ENCODE measurements at places on chromosomes 5 and 9.

DNA sequence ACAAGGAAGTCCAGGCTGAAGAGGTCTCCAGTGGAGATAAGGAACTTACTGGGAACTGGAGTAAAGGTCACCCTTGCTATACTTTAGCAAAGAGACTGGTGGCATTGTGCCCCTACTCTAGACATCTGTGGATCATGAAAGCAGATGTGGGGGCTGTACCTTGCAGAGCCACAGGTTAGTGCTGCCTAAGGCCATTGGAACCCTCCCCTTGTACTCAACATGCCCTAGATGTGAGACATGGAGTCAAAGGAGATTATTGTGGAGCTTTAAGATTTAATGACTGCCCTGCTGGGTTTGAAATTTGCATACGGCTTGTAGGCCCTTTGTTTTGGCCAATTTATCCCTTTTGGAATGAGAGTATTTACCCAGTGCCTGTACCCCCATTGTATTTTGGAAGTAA is 397.3 kb upstream of the GRIN3A start:
- DNase-seq = no peak

DNA sequence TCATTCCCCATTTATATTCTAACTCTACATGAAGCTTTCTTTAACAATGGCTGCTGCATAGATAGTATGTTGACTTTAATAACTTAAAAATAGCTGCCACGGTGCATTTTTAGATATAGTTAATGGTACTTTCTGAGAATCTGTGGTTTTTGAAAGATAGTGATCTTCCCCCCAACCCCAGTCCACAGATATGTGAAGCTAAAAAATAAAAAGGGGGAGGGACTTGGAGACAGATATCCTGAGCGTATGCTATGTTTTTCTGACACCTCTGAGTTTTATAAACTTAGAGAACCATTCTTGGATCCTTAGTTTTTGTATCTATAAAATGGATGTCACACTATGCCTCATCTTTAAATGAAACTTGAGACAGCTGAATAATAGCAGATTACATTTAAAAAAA is 120.5 kb downstream of the SNX18 start:
- no peak for DNase-seq

- no peak for DNase-seq
Observed at GRCh38 chr9:114288193-114289091, 34.5 kb upstream of the ORM1 start.

GRCh38 chr5:145221416-145221815 is 613.7 kb downstream of the PRELID2 start:
- DNase-seq = no peak

DNA sequence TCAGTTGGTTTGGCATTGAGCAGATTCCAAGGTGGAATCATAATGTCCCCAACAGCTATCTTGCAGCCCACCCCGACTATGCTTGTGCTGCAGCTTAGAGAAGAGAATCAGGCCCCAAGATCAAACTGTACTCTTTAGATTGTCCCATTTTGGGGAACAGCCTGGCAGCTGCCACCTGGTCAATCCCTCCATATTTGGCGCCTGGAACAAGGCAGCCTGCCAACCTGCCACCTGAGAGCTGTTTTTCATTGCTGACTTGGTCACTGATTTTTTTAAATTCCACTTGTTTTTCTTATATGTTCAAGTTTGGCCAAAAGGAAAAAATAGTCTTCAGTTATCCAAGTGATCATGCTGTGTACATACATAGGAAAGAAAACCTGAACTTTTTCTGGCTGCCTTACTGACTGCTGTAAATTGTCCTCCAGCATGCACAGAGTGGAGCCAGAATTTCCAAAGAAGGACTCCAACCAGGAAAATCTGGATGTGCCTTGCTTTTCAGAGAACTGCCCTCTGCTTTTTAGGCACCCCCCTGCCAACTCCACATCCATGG is 504.2 kb downstream of the ENC1 start:
- DNase-seq = no peak

DNA sequence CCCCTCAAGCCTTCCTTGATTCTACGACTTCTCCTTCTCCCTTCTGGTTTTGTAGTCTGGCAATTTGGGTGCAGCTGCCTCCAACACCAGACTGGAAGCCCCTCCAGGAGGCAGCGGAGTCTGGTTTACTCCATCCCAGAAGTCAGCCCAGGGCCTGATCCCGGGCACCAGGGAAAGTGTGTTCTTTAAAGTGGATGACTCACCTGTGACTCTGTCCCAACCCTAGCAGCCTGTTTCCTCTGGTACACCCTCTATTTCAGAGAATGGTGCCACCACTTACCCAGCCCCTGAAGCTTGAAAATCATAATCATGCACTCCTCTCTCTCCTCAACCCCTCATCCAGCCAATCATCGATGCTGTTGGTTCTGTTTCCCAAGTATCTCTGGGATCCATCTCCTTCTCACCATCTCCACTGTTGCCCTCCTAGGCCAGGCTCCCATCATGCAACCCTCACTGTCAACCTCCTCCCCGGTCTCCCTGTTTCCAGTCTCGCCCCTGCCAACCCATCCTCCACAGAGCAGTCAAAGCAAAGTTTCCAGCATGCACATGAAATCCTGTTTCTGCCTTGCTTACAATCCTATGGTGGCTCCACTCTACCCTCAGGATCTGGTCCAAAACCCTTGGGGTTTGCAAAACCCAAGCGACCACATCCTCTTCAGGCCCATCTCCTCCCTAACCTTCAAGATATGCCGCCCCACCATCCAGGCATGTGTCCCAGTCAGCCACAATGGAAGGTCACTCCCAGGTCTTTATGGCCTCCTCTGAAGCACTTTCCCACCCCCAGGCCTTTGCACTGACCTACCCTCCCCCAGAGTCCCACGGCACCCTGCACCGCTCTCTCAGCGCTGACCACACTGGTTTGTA is 10.5 kb downstream of the LHX6 start:
- DNase-seq = no peak

- no peak for DNase-seq
Observed at GRCh38 chr9:31323726-31324444, 1060.6 kb upstream of the ACO1 start.

- no peak for DNase-seq
Observed at GRCh38 chr9:19465586-19466279, 56.9 kb downstream of the ACER2 start.

DNA sequence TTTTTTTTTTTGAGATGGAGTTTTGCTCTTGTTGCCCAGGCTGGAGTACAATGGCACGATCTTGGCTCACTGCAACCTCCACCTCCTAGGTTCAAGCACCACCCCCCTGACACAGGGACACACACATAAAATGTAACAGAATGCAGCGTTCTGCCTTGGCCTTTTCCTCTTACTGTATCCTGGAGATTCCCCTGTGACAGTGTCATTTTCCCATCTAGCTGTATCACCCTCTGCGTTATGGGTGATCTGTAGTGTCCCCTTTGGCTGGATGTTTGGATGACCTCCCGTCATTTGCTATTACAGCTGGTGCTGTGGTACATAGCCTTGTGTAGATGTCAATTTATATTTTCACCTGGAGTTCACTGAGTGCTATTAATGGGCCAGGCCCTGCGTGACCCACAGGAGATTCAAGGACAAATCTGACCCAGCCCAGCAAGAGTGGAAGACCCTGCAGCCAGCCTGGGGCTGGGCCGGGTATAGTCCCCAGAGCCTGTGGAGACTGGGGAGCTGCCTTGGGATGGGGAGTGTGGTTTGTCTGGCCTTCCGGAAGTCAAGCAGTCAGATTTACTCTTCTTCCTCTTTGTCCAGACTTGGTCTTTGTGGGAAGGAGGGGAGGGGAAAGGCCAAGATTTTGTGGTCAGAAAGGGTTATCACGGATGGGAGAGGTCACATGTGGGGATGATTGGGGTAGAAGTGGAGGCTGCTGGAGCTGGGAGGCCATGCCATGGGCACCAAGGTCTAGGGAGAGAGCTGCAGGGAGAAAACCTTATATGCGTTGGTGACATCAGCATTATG is 43.6 kb downstream of the ERGIC1 start:
- DNase-seq = no peak

GRCh38 chr5:123262216-123262823 is 160.9 kb downstream of the CEP120 start:
- DNase-seq = no peak

GRCh38 chr9:112663681-112664080 is 54.2 kb downstream of the INIP start:
- DNase-seq = no peak

GRCh38 chr5:15885156-15885555 is 294.4 kb downstream of the MARCHF11 start:
- no peak for DNase-seq

- DNase-seq = no peak
Observed at GRCh38 chr5:173670791-173671120, 54.3 kb upstream of the BOD1 start.

- DNase-seq = no peak
Observed at GRCh38 chr9:5626727-5627634, 1.9 kb upstream of the RIC1 start.

DNA sequence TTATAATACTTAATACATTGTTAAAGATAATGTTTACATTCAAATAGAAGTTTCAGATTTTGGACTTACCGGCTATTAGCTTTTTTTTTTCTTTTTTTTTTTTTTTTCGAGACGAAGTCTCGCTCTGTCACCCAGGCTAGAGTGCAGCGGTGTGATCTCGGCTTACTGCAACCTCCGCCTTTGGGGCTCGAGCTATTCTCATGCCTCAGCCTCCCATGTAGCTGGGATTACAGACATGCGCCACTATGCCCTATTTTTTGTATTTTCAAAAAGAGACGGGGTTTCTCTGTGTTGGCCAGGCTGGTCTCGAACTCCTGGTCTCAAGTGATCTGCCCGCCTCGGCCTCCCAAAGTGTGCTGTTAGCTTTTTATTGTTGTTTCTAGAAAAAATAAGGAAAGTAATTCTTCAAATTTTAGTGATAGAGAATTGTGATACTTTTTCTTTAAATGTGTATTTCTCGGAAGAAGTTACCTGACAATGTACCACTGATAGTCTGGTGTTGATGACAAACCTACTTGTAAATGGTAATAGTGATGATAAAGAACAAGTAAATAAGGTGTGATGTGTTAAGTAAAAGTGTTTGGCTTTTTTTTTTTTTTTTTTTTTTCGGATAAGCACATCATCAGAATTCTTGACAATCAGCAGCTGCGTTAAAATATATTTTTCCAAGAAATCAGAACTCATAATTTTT is 2.7 kb downstream of the CDC42SE2 start:
- DNase-seq = no peak

DNA sequence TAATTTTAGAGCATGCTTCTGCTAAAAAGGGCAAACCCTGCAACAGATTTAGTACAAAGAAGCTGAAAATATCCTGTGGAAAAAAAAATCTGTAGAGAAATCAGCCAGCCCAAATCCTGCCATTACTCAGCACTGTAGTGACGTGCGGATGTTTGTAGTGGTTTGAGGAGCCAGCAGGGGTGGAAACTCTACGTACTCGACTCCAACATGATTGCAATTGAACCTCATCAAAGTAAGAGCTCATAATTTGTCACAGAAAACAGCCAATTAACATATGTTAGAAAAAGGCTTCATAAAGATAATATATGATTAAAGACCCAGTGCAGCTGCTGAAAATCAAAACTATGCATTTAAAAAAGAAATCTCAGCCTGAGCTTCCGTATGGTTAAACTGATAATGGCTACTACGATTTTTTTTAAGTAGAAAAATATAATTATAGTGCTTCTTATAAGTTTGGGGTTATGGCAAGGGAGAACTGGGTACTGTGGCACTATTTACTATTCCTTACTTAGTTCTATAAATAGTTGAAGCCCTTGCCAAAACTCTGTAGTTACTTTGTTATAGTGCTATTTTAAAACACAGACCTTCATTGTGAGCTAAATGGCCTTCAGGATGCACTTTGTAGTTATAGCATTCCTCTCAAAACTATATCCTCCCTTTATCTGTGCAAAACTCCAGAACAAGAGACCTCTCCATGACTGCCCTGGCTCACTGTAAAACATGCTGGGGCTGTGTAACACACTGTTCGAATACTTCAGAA is 49.4 kb downstream of the MEF2C start:
- DNase-seq = no peak

DNA sequence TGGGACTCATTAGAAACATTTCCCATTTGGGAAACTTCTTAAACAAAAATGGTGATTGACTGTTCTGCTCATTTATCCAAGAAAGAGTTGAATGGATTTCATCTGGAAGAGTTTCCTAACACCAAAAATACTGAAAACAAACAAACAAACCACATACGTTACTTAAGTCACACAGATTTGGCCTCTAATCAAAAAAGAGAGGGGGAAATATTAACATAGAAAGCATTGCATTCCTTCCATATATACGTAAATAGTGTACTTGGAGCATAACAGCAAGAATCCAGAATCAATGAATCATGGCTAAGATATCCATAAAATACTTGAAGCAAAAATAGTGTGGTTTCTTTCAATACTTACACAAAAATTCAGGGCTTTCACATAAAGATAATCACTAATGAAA is 189.8 kb upstream of the MAP3K1 start:
- no peak for DNase-seq

DNA sequence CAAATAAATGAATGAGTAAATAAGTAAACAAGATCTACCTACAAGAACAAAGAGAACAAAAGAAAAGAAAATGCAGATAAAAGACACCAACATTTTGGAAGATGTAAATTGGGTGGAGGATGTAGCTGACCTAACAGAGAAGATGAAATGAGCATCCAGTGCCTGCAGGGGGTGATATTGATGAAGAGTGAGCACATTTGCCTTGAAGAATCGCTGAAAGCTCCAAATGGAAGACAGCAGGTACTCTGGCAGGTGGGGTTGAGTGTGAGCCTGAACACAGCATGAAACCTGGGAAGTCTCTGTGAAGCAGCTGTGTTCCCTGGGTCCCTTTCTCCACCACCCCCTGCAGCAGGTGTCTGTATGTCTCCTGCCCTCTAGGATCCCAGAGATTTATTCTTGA is 125.6 kb downstream of the NXNL2 start:
- DNase-seq = no peak

- no peak for DNase-seq
Observed at GRCh38 chr5:60891667-60892066, 47.6 kb upstream of the ELOVL7 start.

DNA sequence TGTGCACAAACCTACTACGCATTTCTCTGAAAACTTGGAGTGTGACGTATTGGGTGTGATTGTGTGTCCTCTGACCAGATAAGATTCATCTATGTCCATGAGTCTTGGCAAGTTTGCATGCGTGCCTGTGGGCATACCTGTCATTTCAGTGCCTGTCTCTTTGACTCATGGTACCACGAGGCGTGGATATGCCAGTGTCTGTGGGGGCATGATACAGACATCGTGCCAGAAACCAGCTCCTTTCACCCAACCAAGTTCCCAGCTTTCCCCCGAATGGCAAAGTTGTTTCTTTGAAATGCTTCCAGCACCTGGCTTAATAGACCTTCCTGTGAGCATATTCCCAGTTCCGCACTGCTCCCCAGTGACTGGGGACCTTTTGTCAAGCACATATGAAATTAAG is 241.9 kb upstream of the MVB12B start:
- no peak for DNase-seq
